Large intestine (tissue), 12 donors: ENCODE measurements at places on chromosomes 4 and X.
A peak's percentile ranks its signal among the peaks of the same experiment; 100 is the strongest.

GRCh38 chrX:103730796-103731493, 20.2 kb downstream of the TMEM31 start:
- DNase-seq: peak; percentile 8

DNA sequence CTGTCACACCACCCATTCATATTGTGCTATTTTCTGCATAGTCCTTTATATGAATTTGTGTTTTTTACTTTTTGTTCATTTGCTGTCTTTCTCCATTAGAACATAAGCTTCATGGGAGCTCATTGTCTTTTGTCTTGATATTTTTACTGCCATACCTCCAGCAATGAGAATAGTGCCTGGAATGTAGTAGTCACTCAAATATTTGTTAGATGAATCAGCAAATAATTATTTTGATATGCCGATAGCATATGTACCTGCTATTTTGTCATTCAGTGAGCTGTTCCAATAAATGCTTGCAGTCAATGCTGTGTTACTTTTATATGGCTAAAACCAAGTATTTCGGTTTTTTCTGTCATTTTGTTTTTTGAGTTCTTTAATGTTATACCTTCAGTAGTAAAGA, 43.5 kb upstream of the SLC25A31 start:
- DNase-seq: no peak

GRCh38 chr4:2007804-2008670, 737 bp downstream of the NELFA start:
- no peak for DNase-seq

GRCh38 chr4:76897536-76898384, at the start of gene SOWAHB:
Gene SOWAHB (minus strand): TSS chr4:76898144. CDS start chr4:76897849, 295 bp downstream.
- DNase-seq: peak; percentile 68

DNA sequence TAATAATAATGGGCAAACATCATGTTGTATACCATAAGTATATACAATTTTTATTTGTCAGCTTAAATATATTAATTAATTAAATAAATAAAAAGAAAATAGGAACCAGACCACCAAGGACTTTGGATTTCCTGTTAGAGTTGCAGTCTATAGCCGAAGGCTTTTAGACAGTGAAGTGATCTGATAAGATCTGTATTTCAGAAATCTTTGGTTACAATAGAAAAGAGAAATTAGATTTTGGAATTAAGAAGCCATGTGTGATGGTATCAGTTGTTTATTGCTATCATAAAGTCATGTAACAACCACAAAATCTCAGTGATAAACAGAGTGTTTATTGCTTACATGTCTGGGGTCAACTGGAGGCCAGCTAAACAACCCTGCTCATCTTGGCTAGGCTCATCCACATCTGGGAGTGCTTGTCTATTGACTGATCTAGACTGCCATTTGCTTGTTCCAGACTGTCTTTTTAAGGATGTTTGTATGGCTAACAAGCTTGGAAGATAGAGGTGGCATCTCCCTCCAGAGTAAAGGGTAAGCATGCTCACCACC, 142.1 kb upstream of the USP9X start:
- no peak for DNase-seq

DNA sequence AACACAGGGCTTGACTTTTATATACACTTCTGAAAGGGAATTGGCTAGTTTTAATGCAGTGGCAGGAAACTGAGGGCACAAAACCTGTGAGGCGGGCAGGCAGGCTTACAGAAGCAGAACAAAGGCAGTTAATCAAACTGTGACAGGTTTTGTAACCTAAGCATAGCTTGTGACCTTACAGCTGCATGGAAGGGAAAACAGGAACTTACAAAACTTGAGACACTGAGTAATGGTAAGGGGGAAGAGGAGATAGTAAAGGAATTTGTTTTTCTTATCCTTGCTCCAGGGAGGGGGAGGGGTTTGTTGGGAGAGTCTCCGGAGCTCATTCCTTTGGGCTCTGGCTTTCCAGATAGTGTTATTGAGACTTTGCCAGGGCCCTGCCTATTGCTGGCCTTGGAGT, 55.6 kb downstream of the SLITRK4 start:
- DNase-seq: no peak

GRCh38 chrX:63919081-63919480, 134.1 kb upstream of the ARHGEF9 start:
- DNase-seq: no peak

GRCh38 chr4:156606554-156607477, 364.8 kb downstream of the PDGFC start:
- DNase-seq: no peak
